ENCODE measurements at places on chromosomes 6 and 20.
A peak's percentile ranks its signal among the peaks of the same experiment; 100 is the strongest.

DNA sequence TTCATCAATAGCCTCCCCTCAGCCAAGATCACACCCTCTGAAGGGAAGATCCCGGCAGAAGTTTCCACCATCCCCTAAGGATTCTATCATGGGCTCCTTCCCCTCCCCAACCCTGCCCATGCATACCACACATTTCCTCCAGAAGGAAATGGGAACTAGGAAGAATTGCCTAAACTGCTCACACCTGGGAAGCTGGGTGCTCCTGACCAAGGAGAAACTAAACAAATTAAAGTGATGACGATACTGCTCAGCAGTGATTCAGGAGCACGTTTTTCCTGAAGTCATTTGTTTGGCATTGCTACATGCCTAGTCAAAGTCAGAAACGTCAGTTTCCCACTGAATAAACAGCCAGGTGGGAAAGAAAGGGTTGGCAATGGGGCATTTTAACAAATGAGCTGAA, 136.1 kb upstream of the CDYL start:
- no peak for DNase-seq

DNA sequence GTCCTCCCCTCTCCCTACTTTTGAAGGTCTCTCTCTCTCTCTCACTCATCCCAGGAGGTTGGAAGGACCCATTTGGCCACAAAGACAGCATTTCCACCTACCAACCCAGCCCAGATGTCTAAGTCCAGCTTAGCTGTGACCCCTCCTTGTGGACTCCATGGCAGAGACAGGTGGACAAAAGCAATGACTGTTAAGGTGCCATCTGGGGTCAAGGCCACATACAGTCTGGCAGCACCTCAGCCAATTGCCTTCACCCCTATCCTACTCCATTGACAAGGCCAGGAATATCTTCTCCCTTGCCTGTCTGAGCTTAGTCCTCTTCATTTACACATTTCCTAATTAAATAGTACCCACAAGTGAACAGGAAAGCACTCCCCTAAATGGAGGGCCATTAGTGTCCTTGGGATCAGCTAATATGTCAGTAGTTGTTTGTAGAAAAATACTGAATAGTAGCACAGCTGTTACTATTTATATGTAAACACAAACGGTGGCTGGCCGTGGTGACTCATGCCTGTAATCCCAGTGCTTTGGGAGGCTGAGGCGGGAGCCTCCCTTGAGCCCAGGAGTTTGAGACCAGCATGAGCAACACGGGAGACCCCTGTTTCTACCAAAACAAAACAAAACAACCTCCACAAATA, 28.8 kb downstream of the GCM1 start:
- no peak for DNase-seq

DNA sequence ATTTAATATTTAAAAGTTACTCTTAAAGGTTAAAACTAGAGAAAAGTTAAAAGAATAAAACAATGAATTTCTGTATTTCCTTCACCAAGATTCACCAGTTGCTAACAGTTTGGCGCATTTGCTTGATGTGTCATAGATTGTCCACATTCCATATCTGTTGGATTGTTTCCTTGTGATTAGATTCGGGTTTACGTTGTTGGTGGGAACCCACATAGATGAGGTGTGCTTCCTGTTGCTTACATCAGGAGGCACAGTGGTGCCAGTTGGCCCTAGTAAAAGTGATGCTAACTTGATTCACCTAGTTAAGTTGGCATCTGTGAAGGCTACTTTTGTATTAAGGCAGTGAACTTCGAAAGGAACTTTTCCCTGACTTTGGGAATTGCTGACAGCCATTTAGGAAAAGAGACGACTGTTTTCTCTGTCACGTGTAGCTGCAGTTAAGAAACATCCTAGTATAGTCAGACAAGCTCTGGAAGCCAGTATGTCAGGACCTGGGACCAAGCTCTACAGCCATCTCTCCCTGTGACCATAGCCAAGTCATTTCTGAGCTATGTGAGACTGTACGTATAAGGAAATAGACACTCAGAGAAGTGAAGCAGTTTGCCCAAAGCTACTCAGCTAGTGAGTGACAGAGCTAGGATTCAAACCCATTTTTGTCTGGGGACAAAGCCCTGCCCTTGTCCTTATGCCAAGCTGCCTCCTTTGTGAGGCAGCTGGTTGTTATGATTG, 49.0 kb downstream of the PPARD start:
- peak; percentile 55 for DNase-seq

GRCh38 chr6:134706153-134706552, 243.7 kb downstream of the ALDH8A1 start:
- no peak for DNase-seq

DNA sequence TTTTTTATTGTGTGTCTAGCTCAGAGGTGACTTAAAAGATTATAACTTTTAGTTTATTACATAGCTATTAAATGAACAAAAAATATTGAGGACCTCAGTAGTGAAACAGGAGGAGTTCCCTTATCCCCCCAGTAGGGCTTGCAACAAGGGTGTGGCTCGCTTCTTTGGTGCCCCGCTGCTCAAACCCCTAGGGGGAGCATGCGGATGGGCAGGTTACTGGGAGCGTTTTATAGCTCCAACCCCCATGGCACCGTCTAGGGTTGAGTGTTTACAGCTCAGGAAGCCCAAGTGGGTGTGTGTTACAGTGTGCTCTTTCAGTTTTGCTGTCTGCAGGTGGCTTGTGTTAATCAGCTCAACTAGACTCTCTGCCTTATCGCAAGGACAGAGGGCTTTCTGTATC, 1513.7 kb downstream of the GRIK2 start:
- no peak for DNase-seq

DNA sequence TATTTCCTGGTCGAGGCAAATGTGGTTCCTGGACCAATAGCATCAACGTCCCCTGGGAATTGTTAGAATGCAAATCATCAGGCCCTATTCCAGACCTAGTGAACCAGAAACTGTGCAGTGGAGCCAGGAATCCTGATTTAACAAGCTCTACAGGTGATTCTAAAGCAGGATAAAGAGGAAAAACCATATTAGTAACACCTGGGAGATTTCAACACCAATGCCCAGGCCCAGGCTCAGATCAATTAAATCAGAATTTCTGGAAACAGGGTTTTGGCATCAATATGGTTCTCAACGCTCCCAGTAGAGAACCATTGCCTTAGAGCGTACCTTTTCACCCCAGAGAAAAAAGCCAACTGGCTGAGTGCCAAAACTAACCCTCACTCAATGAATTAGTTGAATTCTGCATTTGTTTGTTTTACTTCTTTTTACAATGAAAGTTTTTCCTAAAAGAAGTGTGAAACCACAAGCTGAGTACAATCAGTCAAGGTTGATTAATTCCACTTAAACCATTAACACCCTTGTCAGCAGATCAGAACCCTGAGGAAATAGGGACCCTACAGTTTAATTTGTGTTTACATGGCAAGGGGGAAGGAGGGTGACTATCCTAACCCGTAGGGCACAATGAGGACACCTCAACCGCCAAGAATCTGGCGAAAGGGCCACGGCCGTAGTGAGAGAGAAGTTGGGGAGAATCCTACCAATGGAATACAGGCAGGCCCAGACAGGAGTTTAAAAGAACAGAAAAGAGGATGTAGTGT, 34.9 kb upstream of the LOC128125822 start:
- no peak for DNase-seq

GRCh38 chr20:11302436-11302835, 615.3 kb upstream of the BTBD3 start:
- DNase-seq: no peak

DNA sequence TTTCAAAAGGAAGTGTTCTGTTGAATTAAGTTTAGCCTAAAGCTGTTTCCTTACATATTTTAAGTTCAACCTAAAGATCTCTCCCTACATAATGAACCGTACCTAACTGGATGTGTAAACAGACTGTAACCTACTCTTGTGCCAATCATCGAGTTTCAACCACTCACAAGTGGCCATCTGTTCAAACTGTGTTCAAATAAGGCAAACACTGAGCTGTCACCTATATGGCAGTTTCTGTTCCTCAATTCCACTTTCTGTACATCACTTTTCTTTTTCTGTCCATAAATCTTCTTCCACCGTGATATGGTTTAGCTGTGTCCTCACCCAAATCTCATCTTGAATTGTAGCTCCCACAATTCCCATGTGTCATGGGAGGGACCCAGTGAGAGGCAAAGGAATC, 428.6 kb downstream of the HACE1 start:
- DNase-seq: no peak

GRCh38 chr6:21478883-21479539, 114.5 kb upstream of the SOX4 start:
- DNase-seq: no peak

GRCh38 chr20:61349447-61350165, 97.5 kb downstream of the CDH4 start:
- DNase-seq: no peak

DNA sequence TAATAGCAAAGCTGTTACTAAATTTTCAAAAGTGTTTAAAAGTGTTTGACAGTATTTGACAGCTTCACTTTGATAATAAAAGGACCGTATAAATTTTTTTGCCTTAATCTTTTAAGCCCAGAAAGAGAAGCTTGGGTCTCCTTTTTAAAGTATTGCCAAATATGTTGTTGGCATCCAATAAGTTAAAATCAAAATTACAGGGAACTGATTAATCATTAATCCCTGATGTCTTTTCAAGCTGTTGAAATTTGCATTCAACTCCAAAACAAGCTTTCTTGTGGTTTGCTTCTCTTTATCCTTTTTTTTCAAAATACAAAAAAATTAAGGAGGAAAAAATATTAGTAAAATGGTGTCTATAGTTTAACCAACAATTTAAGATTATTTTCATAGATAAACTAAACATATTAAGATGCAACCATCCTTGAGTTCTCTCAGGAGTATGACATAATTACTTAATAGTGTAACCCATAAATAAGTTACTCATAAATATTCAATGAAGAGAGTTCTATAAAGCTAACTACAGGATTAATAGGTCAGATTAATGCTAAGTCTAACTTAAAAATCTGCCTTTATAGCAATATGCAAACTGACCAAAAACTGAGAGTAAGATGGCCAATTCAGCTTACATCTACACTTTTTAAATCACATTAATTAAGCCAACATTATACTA, 27.0 kb upstream of the CALHM6 start:
- DNase-seq: no peak

DNA sequence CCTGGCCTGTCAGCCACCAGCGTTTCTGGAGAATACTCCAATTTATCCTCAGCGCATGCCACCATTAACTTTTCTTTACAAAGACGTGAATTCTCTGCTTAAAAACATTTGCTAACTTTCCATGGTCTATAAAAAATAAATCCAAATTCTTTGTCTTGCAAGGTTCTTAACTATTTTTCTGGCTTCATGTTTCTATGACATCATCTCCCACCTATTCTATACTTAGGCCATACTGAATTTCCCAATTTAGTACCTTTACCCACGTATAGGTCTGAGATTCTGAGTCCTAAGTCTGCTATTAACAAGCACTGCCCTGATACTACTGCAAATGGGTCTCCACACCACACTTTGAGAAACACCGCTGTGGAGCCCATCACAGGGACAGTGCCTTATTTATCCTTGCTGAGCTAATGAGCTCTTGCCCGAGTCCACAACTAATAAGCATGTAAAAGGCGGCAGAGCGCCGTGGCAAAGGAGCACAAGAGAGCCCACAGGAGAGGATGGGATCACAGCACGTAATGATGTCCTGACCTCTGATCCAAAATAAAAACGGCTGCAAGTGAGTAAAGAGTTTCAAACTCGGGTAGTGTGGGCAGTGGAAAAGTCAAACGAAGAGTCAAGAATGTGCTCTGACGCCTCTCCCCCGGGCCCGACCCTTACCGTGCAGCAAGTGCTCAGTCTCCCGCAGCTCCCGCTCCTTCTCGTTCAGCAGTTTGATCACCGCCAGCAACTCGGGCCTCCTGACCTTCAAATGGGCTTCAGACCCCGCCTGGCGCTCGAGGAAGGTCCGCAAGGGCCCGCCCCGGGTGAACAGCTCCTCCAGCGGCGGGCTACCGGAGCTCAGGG, 519 bp downstream of the MTRF1L start:
- DNase-seq: peak; percentile 9

GRCh38 chr6:67679566-67680296, 955.4 kb upstream of the ADGRB3 start:
- no peak for DNase-seq

GRCh38 chr6:162713974-162714780, 13.4 kb downstream of the PRKN start:
- DNase-seq: no peak

GRCh38 chr6:150238846-150239407, 96.1 kb downstream of the PPP1R14C start:
- no peak for DNase-seq

- DNase-seq: no peak
Observed at GRCh38 chr6:149359440-149359839, 40.6 kb upstream of the SUMO4 start.

DNA sequence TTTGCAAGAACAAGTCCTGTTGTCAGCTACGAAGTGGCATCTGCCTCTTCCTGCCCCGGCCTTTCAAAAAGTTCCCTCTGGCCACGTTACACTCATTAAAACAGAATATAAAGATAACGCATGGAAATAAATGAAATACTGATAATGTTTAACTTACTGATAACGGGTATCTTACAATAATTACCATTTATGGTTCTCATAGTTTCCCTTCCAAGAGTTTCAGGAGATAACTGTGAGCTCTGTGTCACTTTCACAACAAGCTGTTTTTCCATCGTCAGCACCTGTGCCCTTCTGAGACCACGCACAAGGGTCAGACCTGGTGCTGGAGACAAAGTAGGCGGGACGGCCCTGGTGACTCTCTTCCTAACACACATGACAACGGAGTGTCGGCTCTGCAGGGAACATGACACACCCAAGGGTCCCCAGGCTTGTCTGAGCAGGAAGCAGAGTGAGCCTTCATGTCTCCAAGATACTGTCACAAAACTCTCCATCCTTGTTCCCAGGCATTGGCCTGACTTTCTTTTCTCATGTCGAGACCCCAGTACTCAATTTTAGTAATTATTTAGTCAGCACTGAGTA, 86.2 kb upstream of the THBS2 start:
- no peak for DNase-seq

GRCh38 chr6:35076997-35077712, 64.0 kb downstream of the TCP11 start:
- DNase-seq: no peak

DNA sequence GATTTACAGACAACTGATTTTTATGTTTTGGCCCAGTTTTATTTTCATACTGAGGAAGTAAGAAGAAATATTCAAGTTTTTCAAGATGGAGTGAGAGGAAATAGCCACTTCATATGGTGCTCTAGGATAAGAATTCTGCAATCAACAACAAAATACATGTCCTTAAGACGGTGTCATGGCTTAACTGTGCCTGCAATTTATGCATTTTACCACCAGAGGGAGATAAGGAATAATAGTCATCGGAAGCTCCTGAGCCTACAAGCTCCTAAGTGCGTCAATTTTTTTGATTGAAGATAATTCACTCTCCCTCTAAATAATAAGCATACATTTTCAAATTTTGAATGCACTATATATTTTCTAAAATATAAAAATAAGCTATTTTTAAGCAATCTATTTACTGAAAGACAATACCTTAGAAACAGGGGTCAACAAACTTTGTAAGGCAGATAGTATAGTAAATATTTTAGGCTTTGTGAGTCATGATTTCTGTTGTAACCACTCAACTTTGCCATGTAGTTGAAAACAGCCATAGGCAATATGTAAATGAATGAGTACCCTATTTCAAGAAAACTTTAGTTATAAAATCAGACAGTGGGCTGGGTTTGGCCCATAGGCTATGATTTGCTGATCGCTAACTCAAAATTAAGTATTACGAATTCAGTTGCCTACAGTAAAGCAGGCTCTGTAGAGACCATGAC, 230.9 kb upstream of the DTNBP1 start:
- DNase-seq: peak; percentile 49

GRCh38 chr6:156268849-156269248, 508.3 kb upstream of the ARID1B start:
- no peak for DNase-seq

Measured in activated CD4-positive, alpha-beta T cell treated with anti-CD3 and anti-CD28 coated beads, Interleukin-10, Interleukin-2, amounts not matched to agents 100 ng/mL and 50 ng/mL, durations not matched to agents 16 hours and 8 hours (primary cell).